ENCODE measurements at places on chromosomes 2 and 18. TPM values are rescaled to one million over a fixed set of nuclear protein-coding genes. Genes with fewer than 3 reads are reported as not detected.
A peak's percentile ranks its signal among the peaks of the same experiment; 100 is the strongest.

DNA sequence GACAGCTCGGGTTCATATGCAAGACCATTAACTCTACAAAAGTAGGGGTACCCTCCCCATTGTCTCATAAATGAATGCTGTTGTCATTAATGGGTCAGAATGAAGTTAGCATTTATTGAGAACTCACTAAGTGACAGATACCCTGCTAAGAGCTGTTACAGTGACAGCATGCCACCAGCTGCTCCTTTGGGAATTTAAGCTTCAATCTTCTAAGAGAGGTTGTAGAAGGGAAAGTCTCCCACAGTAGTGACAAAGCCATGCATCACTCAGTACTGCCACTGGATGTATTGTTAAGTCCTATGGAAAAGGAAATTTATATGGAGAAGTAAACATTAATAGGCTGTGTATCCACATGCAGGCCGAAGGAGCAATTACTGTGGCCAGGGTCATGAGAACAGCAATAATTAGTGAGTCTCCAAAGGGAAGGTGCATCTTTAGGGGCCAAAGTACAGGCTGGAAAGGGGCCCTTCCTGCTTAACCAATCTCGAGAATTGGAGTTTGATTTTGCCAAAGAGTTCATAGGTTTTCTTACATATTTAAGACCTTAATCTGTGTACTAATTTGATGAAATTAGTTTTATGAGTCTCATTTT is 64.5 kb upstream of the FAM124B start:
- DNase-seq: no peak

DNA sequence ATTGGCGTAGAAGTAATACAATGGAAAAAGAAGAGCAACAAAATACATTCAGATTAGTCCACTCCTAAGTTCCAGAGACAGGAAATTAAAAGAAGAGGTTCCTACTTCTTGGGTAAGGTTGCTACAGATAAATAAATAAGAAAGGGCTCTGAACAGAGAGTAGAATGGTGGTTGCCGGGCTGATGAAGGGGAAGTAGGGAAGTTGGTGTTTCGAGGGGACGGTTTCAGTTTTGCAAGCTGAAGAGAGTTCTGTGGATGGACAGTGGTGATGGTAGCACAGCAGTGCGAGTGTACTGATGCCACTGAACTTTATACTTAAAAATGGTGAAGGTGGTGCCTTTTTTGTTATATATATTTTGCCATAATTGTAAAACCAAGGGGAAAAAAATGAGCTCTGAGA is 48.2 kb downstream of the CABYR start:
- DNase-seq: no peak

DNA sequence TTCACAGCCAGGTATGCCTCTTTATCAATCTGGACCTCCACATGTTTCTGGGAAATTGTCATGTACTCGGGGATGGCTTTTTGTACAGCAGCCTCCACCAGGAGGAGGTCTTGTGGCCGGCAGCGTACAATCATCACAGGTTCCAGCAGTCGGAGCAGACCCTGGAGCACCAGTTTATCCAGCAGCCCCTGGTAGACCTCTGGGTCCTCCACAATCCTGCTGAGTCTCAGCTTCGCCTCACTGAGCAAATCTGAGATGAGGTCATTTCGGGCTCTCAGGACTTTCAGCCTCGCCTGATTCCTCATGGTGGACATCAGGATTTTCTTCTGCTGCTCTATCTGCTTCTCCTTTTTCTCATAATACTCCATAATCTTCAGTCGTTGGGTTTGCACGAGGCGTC is 32.8 kb downstream of the TMEM247 start:
- DNase-seq: no peak

- DNase-seq: no peak
Observed at GRCh38 chr18:62737241-62737873, 22.0 kb downstream of the PHLPP1 start.

Gene HSBP1L1
- 2.5 TPM for total RNA-seq

Gene UPP2
- total RNA-seq: not detected

DNA sequence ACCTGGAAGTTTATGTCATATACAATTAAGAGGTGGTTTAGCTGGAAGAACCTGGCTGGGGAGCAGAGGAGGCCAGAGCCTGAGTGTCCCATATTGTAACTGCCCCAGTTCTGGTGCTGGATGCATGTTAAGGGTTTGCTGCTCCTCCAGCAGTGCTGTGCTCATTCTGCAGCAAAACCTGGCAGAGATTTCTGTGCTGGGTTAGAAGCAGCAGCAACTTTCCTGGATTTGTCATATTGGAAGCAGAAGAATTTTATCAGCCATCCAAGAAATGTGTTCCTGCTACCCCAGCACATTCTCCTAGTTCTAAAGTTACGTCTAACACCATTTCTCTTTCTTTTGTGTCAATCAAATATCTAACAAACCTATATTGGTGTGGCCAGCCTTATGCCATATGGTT is 284.1 kb downstream of the TDRD15 start:
- DNase-seq: no peak

- no peak for DNase-seq
Observed at GRCh38 chr2:23756593-23757292, 170.2 kb downstream of the ATAD2B start.

- DNase-seq: no peak
Observed at GRCh38 chr2:107414376-107414775, 412.3 kb upstream of the RGPD4 start.

DNA sequence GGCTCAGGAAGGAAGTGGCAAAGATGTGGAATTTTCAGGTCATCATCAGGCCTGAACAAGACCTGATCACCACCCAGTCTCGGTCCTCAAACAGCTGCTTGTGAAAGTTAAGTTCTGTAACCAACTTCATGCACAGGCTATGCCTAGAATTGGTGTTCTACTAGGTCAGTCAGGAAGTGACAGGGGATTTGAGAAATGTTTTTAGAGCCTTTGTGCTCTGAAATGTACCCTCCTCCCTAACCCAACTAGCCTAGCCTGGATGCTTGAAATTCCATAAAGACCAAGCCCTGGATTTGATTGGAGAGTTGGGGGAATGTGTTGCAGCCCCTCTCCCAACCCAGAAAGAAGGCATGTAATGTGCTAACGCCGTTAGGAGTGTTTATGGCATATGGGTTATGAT is 63.3 kb downstream of the TGOLN2 start:
- DNase-seq: no peak

Gene ALPP
- total RNA-seq: not detected

DNA sequence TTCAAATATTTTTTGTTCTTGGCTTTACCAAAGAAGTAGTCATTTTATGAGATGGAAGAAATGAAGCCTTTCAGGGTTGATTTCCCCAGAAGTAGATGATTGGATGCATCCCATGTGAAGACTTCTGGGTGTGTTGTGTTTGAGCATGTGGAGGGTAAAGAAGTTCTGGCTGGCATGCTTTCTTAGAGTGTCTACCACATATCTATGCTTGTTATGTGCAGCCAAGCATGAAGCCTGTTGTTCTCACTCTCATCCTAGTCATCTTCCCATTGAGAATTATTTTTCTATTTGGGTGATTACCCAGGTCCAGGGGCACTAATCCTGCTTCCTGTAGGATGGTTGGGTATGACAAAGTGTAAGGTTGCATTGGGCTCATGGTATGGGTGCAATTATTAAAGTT is 472.9 kb downstream of the PTPRM start:
- no peak for DNase-seq

GRCh38 chr2:31606509-31606908 is 25.8 kb upstream of the SRD5A2 start:
- no peak for DNase-seq

DNA sequence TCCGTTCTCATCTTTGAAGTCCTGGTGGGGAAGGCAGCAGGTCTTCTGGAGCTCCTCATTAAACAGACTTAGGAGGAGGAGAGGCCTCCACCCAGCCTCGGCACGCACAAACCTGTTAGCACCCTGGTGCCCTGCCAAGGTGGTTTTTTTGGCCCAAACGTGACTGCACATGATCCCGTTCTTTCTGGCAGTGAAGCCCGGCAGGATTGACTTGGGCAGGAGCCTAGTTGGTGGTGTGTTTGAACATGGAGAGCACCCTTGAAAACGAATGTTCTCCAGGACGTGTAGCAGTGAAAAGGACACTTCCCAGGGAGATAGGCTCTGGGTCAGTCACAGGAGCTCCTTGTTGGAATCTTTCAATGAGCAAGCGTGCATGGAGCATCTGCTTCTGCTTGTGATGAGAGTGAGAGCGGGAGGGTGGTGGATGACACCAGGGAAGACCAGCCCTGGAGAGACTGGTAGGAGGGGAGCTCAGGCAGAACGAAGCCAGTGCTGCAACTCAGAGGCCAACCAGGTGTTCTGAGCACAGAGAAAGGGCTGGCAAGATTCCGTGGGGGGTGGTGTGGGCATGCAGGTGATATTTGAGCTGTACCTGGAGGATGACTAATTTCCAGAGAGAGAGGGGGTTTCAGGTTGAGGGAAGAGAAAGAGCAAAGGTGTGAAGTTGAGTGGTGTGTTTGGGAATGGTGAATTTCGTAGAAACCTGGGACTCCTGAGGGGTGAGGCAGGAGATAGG is 73.8 kb downstream of the TANC1 start:
- no peak for DNase-seq

DNA sequence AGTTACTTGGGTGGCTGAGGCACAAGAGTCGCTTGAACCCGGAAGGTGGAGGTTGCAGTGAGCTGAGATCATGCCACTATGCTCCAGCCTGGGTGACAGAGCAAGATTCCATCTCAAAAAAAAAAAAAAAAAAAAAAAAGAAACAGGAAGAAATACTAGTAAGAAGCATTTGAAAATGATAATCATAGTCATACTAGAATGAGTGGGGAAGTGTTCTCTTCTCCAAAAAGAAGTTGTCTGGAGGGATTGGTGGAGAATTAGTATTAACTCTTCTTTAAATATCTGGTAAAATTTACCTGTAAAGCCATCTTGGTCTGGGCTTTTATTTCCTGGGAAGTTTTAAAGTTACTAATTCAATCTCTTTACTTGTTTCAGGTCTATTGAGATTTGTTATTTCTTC is 131.8 kb downstream of the FAM210A start:
- DNase-seq: no peak

DNA sequence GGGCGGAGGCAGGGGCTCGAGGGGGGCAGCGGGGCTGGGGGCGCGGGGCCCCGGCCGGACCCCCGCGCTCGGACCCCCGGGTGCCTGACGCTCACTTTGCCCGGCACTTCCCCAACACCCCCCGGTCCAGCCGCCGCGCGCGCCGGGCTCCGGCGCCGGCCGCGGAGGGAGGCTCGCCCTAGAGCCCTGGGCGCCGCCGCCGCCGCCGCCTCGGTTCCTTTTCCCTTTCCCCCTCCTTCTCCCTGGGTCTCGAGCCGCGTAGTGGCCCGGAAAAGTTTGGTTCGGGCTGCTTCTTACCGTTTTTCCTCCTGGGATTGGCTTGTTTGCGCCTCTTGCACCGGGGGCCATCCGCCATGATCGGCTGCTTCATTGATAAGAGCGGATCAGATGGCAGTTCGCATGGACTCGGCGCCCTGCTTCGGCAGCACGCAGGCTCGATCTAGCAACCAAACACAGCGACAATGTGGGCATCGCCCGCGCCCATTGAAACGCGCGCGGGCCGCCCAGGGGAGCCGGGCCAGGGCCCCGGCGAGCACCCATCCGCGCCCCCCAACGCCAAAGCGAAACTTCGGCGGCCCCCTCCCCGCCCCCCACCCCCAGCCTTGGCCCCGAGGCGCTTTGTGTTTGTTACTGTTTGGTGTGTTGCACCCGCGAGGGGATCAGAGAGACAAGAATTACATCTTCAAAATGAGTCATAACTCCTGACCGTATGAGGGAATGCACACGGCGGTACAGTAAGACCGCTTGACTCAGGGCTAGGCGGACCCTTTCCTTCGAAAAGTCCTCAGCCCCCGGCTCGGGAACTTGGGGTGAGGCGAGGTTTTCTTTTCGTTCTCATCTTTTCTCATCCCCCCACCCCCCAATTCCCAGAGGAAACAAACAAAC is 2.7 kb downstream of the ZEB2 start:
- peak; percentile 78 for DNase-seq

- DNase-seq: no peak
Observed at GRCh38 chr2:191869178-191869577, 22.3 kb upstream of the CAVIN2 start.

DNA sequence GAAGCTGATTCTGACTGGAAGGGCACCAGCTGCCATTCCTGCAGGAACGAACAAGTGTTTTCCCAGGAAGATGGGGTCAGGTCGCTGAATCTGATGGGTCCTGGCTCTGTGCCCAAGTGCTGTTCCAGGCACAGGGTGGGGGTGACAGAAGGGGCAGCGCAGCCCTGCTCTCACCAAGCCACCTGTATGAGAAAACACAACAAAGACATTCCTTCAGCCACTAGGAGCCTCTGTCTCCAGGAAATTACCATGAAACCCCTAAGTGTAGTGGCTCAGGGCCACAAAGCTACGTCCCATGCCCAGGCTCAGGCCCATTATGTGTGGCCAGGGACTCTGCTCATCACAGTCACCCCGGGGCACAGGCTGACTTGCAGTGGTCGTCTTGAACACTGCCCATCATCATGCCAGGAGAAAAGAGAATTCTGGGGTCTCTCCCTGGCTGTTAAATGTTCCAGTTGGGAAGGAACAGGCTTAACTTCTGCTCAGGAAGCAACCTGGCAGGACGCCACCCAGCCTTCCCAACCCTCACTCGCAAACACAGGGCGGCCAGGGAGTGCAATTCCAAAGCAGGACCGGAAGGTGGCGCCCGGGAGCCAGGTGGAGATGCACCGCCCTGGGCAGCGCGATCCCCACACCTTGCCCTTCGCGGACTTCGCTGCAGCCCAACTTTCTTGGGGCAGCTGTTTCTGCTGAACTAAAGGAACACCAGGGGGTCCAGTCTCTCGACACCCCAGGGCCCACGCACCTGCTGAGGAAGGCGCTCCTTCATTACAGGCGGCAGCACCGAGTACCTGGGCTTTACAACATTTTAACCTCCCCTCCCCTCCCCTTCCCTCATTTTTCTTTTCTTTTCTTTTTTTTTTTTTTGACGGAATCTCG is 11.0 kb upstream of the SFTPB start:
- peak; percentile 95 for DNase-seq

- no peak for DNase-seq
Observed at GRCh38 chr2:168156661-168157060, 90.7 kb downstream of the STK39 start.

Gene MIB1
- total RNA-seq: 21.3 TPM

Gene CYP1B1
- 25.5 TPM for total RNA-seq

DNA sequence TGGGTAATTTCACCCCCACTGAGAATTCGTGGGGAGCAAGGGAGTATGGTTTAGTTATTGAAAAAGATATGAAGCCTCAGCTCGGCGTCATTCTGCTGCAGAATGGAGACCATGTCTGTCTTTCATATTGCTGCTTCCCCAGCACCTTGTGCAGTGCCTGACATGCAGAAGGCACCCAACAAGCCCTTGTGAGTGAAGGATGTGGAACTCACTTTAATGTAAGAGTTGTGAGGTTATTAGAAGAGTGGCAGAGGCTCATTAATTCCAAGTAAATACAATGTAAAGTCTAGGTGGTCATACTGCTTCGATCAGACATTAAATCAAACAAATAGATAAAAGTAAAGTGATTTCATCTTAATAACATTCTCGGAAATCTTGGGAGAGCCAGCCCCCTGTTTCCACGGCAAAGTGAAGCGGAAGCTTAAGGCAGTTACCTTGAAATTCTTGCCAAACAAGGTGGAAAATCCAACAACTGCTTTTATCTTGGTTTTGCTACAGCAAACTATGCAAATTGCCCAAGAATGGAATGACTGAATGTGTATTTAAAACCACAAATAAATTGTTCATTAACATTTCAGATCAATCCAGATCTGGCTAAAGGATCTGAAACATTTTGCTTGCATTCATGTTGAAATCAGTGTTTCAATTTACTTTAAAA is 9.6 kb downstream of the CFAP221 start:
- no peak for DNase-seq
